Activated CD4-positive, alpha-beta memory T cell treated with anti-CD3 and anti-CD28 coated beads, Interleukin-2, amount 10 ng/mL, durations not matched to agents 7 days and 5 days (primary cell): ENCODE measurements at places on chromosomes 3 and 15.

GRCh38 chr3:26369133-26369532, 253.4 kb upstream of the LRRC3B start:
- no peak for DNase-seq

GRCh38 chr15:87826119-87826747, 430.3 kb downstream of the NTRK3 start:
- DNase-seq = no peak

DNA sequence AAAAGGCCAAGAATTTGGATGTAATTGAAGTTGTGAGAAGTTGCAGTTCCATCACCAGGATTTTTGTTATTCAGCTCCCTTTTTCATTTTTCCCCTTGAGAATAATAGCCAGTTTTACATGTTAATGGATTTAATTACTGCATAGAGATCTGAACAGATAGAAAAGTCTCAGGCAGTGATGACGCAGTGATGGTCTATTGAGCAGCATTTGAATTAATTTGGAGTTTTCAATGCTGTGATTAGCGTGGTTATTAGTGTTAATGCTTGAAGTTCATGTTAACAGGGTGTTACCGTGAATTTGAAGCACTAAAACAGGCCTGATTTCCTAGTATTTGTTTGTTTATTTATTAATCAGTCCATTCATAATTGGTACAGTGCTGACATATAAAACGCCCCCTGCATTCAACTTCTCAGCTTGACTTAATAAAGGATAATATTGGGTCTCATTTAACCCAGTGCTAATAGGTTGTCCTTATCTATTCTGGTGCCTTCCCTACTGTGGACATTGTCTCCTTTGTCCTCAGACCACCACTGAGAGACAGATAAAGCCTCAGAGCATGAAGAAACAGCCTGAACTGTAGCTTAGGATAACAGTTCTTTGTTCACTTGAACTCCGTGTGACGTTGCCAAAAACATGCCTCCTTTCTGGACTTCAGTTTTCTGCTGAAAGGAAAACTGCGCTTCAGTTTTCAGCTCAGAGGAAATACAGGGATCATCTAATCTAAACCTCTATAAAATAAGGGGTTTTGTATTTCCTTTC, 82.4 kb downstream of the RTP4 start:
- DNase-seq = no peak

DNA sequence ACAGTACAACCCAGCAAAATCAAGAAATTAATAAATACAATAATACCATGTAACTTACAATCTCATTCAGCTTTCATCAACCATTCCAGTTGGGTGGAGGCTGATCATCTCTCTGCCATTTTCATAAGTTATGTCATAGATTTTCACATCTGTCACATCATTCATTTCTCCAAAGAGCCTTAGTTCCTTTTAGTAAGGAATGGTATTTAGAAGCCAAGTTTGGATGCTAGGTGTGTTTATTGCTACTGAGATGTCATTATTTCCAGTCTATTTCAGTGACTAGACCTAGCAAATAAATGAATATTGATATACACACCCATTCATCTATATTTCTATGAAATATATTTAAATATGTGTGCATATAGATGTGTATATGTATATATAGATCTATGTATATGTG, 2.7 kb upstream of the UBL7 start:
- no peak for DNase-seq

- no peak for DNase-seq
These were observed 63.4 kb downstream of the PPARG start for GRCh38 chr3:12352253-12352652.

GRCh38 chr3:32373844-32374243, 17.8 kb upstream of the CMTM7 start:
- no peak for DNase-seq
